Choroid plexus epithelial cell (primary cell): ENCODE measurements at places on chromosomes 7 and 10.

DNA sequence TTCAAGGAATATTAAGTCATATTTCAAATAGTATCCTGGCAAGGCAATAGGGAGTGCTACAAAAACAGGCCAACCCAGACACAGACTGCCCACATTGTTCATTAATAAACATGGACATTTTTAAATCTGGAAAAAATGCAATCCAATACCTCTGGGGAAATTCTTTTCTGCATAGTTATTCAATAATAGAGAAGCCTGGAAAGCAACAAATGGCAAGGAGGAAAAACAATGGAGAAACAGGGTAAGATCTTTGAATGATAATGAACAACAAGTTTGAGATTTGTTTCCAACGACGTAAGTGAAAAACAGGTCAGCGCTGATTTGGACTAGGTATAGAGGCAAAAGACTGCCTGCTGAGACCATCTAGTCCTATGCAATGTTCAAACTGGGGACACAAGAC lies 44.7 kb upstream of the ZNF800 start:
- DNase-seq: no peak

GRCh38 chr10:59047957-59048618 lies 128.4 kb upstream of the PHYHIPL start:
- DNase-seq: no peak

GRCh38 chr7:84331616-84332015 lies 137.0 kb upstream of the SEMA3A start:
- no peak for DNase-seq

- DNase-seq: no peak
These were observed 8.5 kb downstream of the CALML5 start for GRCh38 chr10:5490698-5491464.

DNA sequence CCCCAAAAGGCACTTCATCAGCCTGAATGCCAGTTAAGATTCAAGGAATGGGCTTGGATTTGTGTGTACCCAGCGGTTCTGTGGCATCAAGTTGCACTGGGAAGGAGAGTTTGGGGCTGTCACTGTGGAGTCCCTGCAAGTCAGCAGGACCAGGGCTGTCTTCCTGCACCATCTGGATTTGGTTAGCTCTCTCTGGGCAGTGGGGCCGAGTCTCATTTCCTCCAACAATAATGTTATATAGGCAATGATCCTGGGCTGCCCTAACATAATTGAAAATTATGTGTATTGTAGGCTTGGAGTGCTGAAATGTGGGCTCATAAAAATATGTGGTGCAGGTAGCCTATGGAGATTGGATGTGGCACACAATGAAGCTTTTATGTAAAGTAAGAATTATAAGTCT lies 87.2 kb downstream of the TCF7L2 start:
- no peak for DNase-seq
